ENCODE measurements at places on chromosomes 2 and 18.
A peak's percentile ranks its signal among the peaks of the same experiment; 100 is the strongest.

DNA sequence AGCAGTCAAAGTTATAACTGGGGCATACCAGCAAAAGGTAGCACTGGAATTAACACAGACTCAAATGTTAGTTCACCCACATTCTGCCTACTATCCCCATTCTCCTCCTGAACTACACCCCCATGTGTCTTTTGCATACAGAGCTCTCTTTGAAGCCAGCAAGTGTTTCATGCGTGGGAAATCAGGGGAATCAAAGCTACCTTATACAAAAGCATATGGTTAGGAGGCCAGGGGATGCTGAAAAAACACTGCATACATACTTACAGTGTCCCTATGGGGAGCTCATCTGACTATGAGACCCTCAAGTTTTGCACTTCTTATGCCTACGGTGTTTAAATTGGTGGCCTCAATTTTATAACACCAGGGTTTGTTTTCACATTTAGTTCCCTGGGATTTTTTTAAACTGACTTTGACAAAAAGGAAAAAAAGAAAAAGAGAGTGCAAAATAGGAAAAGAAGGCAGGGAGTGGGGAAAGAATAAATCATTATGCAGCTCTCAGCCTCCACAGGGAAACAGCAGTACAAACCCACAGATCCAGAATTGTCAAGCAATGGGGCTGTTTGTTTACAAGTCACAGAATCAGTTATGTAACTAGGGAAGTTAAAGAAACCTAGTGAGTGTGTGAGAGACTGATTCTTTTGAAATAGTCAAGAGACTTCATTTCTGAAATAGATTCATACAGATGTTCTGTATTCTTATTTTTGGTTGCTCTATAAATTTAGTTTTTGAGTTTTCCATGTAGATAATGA lies 20.1 kb upstream of the PPP3R1 start:
- DNase-seq: no peak

DNA sequence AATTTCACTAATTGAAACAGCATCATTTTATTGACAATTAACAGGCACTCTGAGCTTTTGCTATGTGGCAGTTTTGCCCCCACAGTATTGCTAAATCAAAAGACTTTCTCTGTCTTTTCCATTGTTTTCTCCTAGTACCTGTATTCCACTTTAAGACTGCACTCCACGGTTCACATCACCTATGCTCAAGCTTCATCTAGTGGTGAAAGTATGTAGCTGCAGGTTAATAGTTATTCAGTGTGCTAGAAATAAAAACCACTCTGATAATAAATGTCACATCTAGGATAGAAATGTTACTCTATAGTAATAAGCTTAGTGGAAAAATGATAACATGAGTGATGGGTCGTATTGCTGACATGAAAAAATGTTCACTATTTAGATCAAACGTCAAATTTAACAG lies 24.6 kb downstream of the ARL6IP6 start:
- no peak for DNase-seq

- DNase-seq: peak; percentile 97
Observed at GRCh38 chr18:49052891-49053644, 102.3 kb upstream of the SMAD7 start.

- no peak for DNase-seq
Observed at GRCh38 chr2:181164699-181165098, 184.3 kb downstream of the UBE2E3 start.

DNA sequence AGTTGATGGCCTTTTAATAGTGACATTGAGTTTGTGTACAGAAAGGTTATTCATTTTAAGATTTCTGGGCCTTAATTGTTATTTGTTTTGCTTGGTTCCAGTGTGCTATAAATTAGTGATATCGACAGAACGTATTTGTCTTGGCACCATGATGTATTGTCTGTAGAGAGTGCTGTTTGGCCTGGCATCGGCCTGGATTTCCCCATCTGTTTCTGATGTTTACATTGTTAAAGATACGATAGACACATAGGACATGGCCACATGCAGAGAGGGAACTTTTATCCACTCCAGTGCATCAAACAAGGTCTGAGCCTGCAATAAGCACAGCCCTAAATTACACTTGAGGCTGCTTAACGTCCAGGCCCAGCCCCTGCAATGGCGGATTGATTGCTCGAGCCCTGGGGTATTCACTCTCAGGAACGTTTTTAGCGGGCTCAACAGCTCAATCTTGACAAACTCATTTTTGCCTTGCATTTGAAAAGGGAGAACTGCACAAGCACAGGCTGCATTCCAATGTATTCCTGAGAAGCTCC lies 144.7 kb downstream of the SLC4A3 start:
- no peak for DNase-seq

- no peak for DNase-seq
Observed at GRCh38 chr2:101157272-101157671, 6.1 kb upstream of the TBC1D8 start.

GRCh38 chr2:200525551-200525881 lies 491 bp upstream of the SGO2 start:
- DNase-seq: no peak

DNA sequence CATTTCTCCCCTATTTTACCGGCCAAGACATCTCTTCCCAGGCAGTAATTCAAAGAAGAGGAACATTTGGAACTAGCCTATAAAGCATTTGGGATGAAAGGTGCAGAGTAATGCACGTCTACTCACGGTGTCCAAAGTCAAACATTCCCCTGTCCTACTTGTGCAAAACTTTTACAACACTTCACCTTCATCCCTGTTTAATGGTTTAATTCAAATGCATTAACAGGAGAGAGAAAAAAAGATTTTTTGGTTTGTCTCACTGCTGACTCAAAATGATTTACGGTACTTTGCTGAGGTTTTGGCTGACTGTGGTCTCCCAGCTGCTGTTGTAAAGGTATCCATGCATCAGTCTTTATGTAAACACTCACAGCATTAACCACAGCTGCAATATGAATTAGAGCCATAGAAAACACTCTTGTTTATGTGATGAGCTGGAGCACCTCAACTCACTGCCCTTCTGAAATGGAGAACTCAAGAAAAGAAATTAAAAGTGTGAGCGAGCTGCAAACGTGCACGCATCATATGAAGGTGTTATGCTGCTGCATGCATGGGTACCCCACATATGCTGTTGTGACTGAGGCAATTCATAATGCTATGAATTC lies 220.5 kb downstream of the PIEZO2 start:
- peak; percentile 72 for DNase-seq

DNA sequence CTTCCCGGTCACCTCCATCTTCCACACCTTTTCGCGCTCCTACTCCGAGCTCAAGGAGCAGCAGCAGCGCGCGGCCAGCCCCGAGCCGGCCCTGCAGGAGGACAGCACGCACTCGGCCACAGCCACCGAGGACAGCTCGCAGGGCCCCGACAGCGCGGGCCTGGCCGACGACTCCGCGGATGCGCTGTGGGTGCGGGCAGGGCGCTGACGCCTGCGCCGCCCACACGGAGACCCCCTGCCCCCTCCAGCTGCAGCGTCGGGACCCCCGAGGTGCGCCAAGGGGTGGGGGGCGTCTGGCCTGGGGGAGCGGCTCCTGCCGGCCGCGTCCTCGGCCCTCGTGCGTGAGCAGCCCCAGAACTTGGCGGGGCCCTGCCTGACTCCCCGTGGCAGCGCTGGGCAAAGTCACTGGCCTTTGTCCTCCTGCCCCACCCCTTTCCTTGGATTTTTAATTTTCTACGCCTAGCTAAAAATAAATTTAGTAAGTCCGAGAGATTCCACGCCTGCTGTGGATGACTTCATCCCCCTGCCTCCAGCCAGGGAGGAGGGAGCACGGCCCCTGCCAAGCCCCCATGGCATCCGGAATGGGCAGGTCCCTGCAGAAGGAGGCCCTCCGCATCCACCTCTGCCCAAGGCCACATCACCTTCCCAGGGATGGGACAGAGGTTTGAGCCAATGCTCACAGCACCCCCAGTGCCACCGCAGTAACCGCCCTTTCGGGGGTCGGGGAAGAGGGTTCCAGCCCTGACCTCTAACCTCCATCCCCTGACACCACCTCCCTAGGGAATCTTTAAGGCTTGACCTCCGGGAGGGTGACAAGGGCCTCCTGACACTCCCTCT lies 51.6 kb downstream of the SLC66A2 start:
- DNase-seq: no peak

DNA sequence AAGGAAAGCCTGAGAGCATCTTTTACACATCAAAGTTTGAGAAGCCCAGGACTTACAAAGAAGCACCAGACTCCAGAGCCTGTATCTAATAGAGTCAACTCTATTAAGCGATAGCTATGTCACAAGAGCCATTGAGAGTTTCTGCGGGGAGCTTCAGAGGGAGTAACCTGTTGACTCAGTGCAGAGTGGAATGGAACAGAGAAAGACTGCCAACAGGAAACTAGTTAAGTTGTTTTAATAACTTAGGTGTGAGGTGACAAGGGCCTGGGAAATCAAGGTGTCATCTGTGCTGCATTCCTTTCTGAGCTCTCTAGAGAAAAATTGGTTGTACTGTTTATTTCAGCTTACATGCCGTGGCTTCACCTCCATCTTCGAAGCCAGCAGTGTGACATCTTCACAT lies 513.8 kb upstream of the POU3F3 start:
- DNase-seq: no peak

DNA sequence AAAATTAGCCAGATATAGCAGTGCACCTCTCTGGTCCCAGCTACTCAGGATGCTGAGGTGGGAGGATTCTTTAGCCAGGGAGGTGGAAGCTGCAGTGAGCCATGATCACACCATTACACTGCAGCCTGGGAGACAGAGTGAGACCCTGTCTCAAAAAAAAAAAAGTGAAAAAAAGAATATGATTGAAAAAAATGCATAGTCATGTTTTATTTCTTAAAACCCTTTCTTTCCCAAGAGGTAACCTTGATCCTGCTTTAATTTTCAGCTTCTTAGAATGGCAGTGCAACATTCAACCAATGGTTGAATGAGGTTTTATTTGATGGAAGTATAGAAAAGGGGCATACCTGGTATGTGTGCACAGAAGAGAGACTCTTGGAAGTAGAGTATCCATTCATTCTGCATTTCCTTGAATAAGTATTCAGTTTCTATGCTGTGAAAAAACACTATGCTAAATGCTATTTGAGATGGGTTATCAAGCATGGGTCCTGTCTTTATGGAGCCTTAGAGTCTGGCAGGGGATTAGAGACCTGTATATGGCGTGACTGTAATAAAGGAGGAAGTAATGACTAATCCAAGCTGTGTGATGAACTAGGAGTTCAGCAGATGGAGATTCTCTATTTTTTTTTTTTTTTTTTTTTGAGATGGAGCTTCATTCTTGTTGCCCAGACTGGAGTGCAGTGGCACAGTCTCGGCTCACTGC lies 146.3 kb downstream of the WDSUB1 start:
- peak; percentile 82 for DNase-seq

DNA sequence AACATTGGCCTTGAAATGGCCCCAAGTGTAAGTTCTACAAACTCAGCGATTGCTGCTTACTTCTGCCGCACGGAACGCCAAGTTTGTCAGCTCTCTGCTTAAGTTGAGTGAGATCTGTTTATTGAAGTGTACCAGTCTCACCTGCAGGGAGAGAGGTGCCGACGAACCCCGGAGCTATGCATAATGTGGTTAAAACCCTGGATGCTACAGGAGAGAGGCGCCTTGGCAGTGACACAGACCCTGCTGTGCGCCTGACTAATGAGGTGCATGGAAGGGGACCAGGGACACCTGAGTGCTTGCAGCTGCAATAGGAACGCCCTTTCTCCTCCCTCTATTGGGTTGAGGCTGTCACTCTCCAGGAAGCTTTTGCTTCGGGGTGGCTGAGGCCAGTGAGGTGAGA lies 979 bp downstream of the SLC9A2 start:
- no peak for DNase-seq

DNA sequence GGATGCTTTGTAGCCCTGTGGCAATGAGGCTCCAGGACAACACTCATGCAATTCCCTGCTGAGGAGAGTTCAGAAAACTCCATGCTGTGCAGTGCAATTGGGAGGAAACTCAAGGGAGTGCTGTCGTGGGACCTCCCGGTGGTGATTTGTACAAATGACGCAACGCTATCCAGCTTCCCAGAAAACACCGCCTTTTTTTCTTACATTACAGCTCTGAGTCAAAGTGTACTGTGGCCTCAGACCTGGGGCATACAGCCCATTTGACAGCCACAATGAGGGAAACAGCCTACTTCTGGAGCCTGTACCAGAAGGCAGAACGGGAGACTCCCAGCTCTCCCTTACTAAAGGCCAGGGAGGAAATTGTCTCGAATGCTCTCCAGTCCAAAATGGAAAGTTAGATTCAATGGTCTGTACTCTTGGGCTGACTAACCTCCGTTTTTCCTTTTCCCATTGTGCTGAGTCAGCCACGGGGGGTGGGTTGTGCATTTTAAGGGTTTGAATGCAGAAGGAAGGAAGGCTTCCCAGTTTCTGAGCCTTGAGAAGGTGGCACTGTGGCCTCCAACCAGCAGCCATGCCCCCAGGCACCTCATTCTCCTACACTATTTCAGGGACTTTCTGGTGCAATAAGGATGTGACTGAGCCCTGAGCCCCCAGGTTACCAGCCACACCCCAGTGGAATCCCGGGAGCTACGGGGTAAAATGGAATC lies 16.4 kb upstream of the CYP1B1 start:
- DNase-seq: peak; percentile 48

DNA sequence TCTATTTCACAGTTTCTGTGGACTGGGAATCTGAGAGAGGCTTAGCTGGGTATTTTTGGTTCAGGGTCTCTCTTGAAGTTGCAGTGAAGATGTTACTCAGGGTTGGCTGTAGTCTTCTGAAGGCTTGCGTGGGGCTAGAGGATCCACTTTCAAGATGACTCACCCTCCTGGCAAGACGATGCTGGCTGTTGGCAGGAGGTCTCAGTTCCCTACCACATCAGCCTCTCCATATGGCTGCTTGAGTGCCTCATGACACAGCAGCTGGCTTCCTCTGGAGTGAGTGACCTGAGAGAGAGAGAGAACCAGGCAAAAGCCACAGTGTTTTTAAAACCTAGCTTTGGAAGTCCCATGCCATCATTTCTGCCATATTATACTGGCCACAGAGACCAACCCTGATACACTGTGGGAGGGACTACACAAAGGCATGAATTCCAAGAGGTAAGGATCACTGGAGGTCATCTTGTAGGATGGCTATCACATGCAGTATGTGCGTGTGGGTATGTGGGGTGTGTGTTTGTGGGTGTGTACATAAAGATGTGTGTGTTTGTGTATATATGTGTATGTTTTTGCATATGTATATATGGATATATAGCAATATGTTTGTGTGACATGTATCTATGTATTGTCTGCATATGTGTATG lies 25.1 kb downstream of the DNPEP start:
- peak; percentile 92 for DNase-seq

DNA sequence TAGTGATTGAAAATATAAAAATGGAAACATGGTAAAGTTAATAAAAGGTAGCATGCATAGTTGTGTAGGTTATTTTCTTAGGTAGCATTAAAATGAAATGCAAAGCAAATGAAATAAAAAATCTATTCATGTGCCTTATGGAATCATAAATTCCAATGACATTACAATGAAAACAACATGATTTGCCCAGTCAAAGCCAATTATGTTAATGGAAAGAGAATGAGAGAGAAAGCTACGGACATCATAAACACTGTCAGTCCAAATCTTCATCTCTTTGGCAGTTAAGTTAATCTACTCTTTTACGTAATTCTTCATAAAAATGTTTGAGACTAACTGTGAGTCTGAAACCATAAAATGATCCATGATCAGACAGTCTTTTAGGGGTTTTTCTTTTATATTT lies 636.7 kb upstream of the SYT4 start:
- DNase-seq: no peak

- peak; percentile 60 for DNase-seq
Observed at GRCh38 chr18:62710417-62710816, 4.9 kb upstream of the PHLPP1 start.

All from EL (cell line).